AML-193 (cell line): ENCODE measurements at places on chromosomes 3 and 15.

- no peak for DNase-seq
These were observed 133.2 kb downstream of the SLC25A26 start for GRCh38 chr3:66354001-66354400.

DNA sequence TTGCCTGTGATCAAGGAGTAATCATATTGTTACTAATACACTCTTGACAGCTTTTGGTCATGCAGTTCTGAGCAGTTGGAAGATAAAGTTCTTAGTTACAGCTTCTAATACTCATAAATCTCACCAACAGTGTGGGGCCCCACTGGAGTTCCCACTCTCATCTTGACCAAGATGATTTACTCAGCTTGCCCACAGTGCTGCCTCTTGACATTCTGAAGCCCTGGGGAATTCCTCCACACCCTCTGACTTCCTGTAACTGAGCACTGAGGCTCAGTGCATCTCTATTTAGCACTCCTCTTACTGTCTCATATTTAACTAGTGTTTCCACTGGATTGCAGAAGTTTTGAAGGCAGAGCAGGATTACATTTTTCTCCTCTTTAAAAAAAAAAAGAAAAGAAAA, 1.9 kb upstream of the ARL6IP5 start:
- peak; percentile 50 for DNase-seq

DNA sequence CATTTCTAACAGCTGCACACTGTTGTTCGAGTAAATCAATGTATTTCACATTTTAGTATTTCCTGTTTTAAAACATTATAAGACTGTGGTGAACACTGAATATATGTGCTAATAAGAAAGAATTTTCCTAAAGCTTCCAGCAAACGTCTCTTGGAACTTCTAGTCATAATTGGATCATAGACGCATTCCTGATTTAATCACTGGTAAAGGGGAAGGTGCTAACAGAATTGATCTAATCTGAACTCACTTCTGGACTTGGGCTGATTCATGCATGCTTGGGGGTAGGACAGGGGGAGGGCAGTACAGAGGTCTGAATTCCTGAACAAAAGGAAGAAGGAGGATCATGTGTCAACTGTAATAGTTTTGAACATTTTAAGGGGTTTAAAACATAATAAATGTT, 7.3 kb upstream of the LEKR1 start:
- no peak for DNase-seq

DNA sequence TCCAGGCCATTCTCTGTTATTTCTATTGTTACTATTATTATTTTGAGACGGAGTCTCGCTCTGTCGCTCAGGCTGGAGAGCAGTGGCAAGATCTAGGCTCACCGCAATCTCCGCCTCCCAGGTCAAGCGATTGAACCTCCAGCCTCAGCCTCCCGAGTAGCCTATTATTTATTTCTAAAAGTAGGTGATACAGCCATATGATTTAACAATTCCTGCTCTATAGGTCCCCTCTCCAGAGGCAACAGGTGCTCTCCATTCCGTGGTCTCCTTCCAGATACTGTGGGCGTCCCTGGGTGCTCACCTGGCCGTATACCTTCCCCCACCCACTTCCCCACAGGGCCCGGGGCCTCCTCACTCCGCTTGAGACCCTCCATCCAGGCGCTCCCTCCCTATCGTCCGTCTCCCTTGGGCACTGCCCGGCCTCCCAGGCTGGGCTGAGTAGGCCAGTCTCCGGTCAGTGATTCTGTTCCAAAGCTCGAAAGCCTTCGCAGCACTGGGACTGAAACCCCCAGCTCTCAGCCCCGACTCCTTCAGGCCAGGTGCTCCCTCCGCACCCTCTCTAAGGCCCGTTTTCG, 708 bp upstream of the PTPN23 start:
- no peak for DNase-seq

DNA sequence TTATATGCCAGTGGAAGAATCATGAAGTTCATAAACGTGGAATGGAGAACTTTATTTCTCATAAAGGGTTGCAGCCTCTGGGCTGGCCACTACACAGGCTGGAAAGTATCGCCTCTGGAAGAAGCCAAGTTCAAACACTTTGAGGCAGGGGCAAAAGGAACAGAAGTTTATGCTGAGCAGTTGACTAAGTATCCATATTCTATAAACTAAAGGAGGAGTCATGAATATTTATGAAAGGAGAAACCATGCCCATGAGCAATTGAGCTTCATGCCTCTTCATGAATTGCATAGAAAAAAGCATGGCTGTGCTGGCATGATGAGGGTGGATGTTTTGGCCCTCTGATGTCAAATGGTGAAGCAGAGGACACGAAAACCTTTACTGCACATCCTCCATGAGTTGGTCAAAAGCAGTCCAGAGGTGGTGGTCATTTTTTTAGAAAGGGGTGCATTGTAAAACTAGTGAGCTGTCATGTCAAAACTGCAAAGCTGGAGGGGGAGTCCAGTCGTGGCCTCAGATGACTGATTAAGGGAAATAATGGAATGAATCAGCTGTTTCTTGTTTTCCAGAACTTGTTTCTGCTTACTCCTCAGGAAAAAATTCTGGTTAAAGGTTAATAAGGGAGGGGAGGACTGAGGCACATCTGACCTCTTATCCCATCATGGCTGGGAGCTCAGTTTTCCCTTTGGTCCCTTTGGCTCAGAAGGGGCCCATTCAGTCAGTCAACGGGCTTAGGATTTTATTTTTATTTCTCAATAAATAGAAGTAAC, 276.7 kb downstream of the CHL1 start:
- DNase-seq = no peak

GRCh38 chr15:61943992-61944391, 116.3 kb downstream of the VPS13C start:
- DNase-seq = no peak

DNA sequence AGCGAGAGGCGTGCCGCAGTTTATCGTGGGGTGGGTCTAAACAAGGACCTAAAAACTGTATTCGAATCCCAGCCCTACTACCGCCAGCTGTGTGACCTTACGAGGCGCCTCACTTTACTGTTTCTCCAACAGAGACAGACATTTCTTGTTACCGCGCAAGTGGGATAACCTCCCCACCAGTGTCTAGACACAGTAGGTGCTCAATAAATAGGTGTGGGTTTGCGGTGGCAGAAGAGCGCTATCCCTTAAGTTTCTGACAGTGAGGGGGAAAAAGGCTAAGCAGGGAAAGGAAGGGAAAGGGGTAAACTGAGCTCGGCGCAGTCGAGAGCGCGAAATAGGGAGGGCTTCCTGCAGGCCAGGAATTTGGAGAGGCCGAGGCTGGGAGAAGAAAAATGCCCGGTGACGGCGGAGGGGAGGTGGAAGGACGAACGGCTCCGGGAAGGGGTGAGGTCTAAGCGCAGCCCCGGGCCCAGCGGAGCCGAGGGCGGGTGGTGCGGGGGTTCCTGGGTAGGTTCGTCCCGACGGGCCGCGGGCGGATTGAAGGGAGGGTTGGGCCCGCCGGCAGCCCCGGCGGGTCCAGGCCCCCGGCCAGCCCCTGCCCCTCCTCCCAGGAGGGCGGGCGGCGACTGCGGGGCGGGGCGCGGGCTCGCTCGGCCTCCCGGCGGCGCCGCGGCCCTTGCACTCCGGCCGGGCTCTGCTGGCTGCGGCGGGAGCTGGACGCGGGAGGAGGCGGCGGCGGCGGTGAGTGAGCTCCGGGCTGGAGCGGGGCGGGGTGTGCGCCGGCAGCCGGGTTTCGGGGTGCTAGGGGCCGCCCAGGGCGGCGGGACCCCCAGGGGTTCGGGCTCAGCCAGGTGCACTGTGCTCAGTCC, at the start of gene CGNL1:
CGNL1 (plus strand) TSS at position 679 of the 869 bp plus-strand sequence. CDS start 61,495 bp downstream, outside the sequence.
- no peak for DNase-seq

DNA sequence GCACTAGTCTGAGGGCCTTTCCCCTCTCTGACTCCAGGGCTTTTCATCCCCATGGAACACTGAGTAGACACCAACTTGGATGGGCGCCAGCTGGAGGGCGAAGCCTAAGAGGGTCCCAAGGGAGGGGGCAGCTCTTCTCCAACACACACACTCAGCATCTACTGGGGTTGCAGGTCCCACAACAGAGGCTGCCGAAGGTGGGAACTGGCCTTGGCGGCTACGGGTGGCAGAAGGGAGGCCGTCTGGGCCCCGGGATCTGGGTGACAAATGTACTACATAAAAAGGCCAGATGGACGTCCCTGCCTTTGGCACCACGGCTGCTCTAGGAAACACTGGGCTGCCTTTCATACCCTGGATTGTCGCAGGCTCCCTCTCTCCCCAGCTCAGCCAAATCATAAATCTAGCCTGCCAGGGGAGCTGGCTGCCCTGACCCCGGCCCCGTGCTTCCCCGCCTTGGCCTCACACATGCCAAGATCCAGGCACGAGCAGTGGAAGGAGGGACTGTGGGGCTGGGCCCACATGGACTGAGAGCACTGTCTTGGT, 31.5 kb downstream of the SEMA5B start:
- DNase-seq = no peak

DNA sequence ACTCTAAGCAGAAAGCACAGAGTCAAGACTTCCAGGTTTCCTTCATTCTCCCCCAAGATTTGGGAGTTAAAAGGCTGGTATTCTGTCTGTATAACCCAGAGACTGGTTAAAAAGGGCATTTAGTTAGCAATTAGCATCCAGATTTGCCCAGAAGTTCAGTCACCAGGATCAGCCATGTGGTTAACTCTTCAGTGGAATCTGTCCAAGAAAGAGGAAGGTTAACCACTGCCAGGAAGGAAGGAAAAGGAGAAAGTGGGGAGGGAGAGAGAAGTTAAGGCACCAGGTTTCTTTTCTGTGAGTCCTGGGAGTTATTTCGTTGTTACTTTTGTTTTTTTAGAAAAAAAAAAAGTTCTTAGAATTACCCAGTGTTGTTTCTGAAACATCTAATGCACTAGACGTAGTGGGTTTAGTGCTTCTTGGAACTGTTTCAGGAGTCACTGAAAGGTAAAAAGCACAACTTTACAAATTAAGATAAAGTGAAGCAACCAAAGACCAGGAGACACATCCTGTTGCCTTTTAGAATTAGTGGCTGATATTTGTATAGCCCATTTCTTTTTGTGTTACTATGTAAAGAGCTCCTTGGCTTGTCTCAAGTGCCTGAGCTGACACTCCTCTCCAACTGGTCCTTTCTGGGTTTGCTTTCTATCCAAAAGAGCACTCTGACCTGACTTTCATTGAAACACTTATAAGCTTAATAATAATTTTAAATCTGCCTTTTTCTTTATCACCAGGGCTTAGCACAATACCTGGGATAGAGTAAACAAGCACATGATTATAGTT, 128.6 kb downstream of the ABI3BP start:
- no peak for DNase-seq

DNA sequence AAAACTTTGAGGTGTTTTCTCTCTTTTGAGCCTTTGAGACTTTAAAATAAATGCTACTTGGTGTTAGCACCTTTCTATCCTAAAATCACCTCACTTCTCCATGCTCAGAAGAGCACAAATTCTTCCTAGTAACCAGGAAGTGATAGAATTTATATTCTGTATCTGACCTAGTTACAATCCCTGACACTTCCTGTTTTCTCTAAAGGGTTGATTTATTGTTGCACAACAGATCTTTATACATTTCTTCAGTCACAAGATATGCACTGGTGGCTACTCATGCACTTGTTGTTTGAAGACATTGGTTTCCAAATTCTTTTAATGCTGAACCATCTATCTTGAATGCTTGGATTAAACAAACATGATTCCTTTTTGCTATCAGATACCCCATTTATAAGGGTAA, 47.2 kb upstream of the CNTN3 start:
- no peak for DNase-seq

- DNase-seq = no peak
These were observed 747.9 kb upstream of the CCDC54 start for GRCh38 chr3:106629215-106629832.

GRCh38 chr3:186997473-186997939, 67.2 kb downstream of the ST6GAL1 start:
- DNase-seq = no peak

DNA sequence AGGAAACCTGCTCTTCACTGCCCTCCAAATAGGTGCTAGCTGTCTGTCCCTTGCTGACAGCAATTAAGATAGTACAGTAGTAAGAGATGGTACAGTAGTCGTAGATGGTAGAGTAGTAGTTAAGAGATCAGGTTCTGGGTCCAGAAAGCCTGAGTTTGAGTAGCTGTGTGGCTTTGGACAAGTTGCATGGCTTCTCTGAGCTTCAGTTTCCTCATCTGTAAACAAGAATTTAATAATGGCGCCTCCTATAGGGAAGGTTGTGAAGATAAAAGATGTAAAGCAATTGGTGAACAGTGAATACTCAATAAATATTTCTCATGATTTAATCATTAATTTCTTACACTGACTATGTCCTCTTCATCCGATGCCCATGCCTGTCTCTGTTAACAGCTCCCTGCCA, 86.9 kb upstream of the BCL6 start:
- DNase-seq = no peak

GRCh38 chr3:47455806-47456452, 19.8 kb downstream of the SCAP start:
- no peak for DNase-seq

DNA sequence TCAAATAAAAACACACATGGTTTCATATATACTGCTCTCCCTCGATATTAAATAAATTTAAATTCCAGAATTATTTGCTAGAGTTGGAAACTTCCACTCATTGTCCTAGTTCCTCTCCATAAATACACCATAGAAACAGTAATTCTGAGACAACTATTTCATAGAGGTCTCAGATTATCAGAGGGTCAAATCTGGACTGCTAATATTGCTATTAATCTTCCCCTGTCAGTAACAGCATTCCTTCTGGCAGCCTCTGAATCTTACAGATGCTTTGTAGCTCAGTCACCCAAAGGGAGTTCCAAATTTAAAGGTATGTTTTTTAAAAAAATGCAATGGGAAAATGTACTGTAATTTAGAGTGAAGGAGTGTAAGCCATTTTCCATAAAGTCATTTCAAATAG, 428.8 kb downstream of the PYDC2 start:
- no peak for DNase-seq

GRCh38 chr3:3560591-3561311, 238.5 kb upstream of the LRRN1 start:
- no peak for DNase-seq

DNA sequence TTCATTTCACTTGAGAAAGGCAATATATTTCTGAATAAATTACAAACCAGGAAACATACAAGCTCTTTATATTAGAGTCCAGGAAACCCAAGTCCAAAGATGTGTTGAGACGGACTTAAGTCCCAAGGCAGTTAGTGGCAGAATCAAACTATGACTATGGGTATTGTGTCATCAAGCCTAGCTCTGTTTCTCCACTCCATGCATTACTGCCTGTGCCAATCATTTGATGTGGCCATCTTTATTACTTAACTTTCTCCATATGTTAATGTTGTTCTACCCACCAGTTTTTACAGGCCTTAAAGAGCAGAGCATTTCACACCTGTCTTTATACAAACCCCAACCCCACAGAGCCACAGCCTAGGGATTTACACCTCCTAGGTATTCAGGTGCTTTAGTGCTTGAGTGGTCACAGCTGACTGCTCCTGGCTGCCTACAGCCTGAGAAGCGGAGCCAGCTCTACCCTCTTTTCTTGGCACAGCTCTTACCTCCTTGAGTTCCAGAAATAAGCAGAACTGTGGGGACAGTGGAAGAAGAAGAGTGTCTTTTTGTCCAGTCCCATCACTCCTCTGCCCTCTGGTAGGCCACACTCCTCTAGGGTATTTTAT, 92.1 kb downstream of the DTWD1 start:
- no peak for DNase-seq

DNA sequence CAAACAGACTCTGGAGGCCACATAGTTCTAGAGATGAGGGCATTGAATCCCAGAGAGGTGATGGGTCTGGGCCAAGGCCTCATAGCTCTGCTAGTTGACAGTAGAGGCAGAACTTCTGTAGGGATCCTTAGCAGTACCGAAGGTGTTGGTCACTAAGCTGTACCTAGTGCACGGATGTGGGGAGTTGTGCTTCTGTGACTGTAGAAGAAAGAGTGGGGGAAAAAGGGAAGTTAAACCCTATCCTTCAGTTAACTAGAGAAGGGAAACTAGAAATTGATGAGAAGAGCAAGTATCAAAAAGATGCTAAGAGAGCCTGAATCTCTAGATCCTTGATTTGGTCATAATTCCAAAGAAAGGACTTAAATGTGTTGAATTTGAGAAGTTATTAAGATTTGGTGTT, 186.7 kb downstream of the NFKBIZ start:
- no peak for DNase-seq
